Stimulated activated naive B cell treated with anti-CD40 and anti-IgM and Interleukin-4, amounts not matched to agents 10 μg/mL and 1 μg/mL and 100 μg/mL, for 72 hours (primary cell): ENCODE measurements at places on chromosomes 7 and 10.

GRCh38 chr10:28278842-28279241 is 24.0 kb downstream of the MPP7 start:
- DNase-seq = no peak

GRCh38 chr10:69583106-69583505 is 9.9 kb upstream of the NEUROG3 start:
- DNase-seq = no peak

GRCh38 chr7:92653136-92653535 is 62.9 kb upstream of the FAM133B start:
- no peak for DNase-seq

DNA sequence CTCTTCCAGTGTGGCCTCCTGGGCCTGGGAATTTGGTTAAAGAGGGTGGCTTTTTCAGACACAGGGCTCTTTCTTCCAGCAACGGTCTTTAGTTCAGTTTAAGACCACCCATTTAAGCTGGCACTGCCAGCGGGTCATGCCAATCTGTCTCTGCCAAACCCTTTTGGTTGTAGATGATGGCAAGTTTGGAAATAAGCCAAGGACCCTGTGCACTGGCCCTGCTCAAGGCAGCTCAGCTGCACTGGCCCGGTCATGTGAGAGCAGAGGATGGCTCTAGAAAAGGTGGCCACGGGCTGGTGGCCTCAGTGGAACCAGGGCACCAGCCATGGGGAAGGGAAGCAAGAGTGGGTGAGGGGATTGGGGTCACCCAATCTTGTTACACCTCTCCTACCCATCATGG is 294.1 kb downstream of the GLRX3 start:
- no peak for DNase-seq

DNA sequence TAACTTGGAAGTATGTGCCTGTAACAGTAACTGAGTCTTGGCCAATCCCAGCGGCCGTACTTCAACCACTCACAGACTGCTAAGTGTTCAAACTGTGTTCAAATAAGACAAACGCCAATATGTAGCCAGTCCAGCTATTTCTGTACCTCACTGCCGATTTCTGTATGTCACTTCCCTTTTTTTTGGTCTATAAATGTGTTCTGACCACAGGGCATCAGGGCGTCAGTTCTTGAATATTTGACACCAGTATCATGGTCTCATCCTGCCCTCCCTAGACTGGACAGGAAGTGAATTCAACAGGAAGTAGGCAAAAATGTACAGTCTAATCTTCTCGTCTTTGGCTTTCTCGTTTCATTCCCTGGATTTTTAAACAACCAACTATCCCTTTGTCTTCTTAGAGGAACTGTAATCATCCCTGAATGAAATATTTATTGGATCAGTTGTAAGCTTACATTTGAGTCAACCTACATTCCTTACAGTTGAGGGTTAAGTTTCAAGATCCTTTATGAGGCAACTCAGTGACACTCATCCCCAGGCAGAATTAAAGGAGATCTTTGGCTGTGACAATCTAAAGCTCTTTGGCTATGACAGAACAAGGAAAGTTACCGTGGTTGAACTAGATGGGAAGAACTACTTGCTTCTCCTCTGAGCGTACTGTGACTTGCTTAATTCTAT is 232.7 kb downstream of the NSUN6 start:
- no peak for DNase-seq

DNA sequence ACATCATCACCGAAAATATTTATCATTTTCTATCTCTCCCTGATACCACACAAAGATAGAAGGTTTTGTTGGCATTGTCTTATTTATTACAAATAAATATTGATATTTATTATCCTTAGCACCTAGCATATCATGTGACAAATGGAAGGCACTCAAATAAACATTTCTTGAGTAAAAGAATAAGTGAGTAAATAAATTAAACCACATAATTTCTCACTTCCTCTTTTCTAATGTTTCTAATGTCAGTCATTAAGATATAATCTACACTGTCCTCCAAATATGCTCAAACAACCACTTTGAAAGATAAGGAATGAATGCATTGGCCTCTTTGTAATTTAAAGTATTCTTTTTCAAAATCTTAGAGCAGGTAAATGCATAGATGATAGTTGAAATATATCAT is 1027.8 kb upstream of the LRRTM3 start:
- no peak for DNase-seq

GRCh38 chr10:22231260-22231659 is 13.4 kb upstream of the EBLN1 start:
- DNase-seq = no peak

GRCh38 chr10:115856580-115856979 is 416.4 kb downstream of the GFRA1 start:
- no peak for DNase-seq

- no peak for DNase-seq
Measured at GRCh38 chr10:75660823-75661222, 229.4 kb downstream of the LRMDA start.

DNA sequence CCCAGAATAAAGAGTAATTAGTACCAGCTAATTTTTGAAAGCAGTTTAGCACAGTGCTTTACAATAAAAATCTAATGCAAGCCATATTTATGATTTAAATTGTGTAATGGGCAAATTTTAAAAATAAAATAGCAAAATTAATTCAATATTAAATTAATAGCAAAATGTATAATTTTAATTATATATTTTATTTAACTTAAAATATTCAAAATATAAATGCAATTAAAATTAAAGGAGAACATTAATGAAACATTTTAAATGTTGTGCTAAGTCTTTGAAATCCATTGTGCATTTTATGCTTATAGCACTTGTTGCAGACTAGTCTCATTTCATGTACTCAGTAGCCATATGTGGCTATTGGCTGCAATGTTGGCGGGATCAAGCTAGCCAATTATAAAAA is 367.6 kb downstream of the SUGCT start:
- no peak for DNase-seq

DNA sequence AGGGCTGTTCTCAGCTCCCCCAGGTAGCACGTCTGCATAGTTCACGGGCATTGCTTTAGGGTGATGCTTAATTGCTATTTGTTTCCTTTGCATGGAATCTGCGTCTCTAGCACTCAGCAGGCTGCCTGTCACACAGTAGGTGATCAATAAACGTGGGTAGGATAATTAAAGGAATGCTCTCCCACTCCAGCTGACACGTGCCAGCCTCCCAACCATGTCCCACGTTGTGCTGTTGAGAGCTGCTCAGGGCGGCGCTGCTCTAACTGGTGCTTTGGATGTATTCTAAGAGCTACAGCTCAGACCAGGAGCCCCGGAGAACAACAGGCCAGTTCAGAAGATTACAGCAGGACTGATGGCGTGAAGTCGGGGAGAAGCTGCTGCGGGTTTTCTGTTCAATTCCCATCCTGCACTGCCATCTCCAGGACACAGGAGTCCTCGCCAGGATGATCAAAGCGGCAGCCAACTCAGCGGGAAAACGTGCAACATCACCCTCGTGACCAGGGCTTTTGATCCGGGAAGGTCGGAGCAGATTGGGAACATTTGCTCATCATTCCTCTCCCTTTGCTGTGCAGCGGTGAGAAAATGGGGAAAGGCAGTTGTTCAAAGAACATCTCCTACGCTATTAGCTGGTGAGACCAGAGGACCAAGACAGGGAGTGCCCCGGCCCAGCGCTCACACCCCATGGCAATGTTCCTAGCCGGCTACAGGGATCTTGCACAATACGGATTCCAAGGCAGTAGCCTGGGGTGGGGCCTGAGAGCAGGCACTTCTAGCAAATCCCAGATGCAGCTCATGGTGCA is 50.5 kb upstream of the FOXK1 start:
- no peak for DNase-seq

DNA sequence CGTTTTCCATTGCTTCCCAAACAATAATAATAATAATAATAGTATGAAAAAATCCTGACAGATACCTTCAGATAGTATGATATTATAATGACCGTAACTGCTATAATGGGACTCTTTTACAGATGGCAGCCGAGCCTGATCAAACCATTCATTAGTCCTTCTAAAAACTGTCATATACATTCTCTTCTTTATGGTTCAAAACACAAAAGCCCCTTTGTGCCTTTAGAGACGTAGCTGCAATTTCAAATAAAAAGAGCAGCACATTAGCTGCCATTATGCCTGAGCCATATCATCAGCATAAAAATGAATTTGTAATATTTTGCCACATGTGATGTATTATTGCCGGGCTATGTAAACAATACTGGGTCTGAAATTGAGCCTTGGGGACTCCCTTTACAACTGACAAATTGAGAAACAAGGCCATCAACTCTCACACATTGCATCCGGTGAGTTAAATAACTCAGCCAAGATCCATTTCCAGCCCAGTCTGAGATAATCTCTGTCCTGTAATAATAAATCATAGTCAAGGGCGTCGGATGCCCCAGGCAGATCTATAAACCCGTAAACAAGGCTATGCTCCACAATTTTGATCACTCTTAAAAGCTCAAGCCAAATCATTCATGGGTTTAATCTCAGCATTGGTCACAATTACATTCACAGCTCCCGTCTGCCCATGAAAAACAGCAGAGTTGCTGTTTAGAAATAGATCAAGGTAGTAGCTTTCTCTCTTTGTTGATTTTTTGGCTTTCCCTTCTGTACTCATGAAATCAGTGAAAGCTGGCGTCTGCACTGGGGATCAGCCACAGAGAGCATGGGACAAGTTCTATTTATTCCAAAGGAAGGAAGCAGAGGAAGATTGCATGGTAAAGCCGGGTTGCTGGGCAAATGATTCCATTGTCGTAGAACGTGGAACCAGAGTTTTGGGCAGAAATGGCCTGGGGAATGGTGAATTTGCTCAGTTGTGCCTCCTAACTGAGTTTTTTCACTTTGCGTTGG is 150.1 kb upstream of the BMPER start:
- DNase-seq = no peak

DNA sequence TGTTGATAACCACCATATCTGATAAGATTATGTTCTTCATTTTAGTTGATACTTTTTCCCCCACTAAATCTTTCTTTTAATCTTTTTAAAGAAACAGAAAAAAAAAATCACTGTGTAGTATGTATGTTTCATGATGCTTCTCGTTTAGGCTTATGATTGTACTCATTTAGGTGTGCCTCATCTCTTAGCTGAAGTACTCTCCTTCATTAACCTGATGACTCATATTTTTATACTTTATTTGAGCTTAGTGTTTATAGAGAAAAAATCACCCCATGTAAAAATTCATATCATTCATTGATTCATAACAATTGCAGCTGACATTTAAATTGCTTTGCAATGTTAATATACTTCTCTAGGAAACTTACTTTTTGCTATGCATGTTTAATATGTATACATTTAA is 158.9 kb downstream of the MLLT10 start:
- no peak for DNase-seq

DNA sequence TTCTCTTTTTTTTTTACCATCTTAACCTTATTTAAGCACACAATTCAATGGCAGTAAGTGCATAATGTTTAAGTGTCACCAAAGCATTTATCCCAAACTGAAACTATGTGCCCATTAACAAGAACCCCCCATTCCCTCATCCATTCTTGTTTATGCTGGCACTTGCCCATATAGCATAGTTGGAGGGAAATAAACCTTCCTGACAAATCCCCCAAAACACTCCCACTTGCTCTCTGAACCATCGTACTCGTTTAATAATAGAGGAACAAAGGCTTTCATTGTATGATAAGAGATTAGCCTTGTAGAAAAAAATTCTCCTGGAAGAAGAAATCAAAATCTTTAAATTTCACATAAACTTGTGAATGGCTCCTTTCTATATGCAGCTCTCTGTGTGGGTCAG is 26.4 kb upstream of the KCNMA1 start:
- no peak for DNase-seq

- no peak for DNase-seq
Measured at GRCh38 chr7:101436221-101436735, 73.6 kb downstream of the COL26A1 start.

DNA sequence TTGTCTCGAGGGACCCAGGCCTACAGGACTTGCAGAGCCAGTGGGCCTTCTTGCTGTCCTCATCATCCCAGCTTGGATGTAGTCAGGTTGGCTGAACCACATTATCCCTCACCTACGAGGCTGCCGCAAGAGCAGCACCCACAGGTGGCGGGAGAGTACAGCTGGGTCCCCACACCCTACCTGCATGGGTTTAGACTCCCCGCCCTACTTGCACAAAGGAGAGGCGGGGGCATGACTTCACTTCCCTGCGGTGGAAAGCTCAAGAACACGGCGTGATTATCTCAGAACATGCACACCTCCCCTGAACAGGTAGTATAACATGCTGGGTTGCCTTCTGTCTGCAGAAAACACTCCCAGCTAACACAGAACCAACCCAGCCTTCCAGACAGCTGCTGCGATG is 57.5 kb downstream of the CTBP2 start:
- no peak for DNase-seq

DNA sequence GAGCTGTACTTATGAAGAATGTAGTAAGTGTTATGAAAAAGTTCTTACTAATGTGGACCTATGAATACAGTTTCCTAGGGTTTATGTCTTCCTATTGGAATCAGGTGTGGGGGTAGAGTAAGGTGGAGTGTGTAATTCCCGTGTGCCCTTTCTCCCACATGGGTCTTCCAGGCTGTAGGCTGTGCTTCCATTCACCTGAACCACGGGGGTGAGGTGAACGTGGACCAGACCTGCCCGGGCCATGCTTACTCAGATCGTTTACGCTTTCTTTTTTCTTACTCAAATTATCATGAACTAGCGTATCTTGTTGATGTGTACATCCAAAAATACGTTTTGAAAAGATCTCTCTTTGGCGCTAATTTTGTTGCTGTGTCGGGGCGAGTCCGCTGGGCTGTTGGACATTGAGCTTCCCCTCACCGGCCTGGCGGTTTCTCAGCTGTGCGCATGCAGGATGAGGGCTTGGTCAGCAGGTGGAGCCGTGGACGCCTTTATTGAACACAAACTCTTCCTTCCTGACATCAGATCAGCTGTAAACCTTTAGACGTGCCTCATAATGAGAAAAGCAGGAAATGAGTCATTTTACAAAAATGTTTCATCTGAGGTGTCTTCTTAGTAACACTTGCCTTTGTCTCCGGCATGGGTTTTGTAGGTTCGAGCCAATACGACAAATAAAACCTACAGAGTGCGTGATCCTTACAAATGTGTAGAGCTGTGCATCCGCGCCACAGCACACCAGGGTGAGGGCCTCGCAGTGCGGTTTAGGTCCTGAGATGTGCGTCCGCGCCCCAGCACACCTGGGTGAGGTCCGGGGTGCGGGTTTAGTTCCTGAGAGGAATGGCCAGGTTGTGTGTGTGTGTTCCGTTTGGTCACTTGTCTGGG is 53.8 kb downstream of the WDR37 start:
- peak; percentile 36 for DNase-seq

DNA sequence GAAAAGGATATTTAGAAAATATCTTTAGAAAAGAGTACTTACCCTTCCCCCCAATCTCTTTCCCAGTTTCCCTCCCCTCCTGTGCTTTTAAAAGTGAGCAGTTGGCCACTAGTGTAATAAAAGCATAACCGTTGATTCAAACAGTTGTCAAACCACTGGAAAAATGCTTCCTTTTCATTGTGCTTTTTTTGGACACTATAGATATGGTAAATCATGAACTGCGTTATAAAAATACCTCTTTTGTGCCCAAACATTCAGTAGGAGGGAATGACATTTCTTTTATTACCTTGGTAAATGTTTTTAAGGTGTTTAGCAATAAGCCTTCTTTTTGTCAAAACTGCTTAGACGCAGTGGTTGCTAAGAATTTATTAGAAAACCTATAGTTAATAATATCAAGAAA is 232.4 kb downstream of the SLC25A13 start:
- DNase-seq = no peak
